PC-3 (cell line): ENCODE measurements at places on chromosomes 12 and 14. TPM values are rescaled to one million over a fixed set of nuclear protein-coding genes. Genes with fewer than 3 reads are reported as not detected.

The BBOF1 gene
- 1.5 and 3.9 TPM in 2 replicates for total RNA-seq

The RNASE1 gene
- total RNA-seq = 0.23 and 0.51 TPM in 2 replicates

The SRRM4 gene
- total RNA-seq = under 0.01 TPM in 1 of 2 replicates, not detected in the other

The CFAP54 gene
- 0.77 and 1.1 TPM in 2 replicates for total RNA-seq

GRCh38 chr14:28382444-28383190, 384.0 kb upstream of the FOXG1 start:
- DNase-seq = peak; percentile 96

DNA sequence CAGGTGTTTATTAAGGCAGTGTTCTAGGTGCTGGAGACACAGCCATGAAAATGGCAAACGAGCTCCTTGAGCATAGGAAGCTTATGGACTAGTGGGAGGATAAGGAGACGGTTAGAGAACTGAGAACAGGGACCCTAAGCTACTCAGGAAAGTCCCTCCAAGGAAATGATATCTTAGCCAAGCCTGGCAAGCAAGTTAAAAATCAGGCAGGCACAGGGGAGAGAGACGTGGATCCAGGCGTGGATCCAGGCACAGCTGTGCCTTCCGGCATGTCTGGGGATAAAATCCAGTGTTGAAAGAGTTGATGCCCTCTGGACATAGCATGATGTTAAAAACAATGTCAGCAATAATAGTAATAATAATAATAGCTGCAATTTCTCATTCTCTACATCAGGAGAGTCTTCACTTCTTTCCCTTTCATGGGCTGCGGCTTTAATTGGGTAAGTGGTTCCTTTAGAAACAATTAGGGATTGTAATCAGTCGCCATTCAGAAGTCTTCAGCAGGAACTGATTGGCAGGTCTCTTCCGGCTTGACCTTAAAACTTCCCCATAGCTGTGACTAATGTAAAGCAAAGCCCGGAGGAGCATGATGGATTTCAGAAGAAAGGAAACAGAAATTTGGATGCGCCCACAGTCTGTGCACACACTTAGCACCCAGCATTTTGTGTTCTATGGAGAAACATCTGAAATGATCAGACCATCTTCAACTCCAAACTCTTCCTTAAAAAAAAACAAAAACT, 230.2 kb downstream of the SLC41A2 start:
- DNase-seq = no peak

GRCh38 chr14:95697764-95698163, 11.5 kb downstream of the TCL1B start:
- no peak for DNase-seq

DNA sequence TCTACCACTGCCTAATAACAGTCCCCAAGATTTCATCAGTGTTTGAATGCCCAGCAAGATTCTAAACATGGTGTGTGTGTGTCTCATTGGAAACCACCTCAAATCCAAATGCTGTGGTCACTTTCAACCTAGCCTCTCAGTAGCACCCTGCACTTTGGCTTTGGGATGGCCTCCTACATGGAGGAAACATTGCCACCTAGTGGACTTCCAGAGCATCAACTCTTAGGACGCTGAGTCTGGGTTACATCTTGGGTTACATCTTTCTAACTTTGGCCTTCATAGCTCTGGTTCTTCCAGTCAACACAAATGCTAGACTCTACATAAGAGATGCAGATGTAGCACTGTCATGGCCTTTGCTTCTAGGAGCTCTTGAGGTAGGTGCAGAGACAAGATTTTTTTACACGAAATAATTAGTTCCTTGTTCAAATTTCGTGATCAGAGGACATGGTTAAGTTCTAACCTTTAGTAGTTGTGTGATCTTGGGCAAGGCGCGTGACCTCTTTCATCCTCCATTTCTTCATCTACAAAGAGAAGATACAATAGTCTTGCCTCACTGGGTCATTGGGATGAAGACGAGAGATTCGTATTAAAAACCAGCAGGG, 113.5 kb upstream of the VASH1 start:
- peak; percentile 71 for DNase-seq

DNA sequence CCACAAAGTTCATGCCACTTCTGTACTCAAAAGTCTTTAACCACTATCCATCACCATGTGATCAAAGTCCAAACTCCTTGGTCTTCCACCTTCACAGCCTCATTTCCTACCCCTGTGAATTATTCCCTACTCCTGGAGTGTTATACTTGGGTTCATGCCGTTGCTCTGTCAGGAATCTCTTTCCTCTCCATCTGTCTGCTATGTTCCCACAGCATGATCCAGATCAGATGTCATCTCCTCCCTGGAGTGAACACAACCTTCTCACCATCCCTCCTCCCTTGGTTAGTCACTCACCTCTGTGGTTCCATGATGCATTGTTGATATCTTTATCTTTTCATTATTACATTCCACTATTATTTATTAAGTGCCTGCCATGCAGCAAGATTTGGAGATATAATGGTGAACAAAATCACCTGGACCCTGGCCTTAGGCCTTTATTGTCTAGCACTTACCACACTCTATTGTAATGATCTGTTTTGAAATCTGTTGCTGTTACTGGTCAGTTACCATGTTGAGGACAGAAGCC, 22.4 kb downstream of the LACRT start:
- no peak for DNase-seq

- peak; percentile 51 for DNase-seq
These were observed 701.2 kb upstream of the TBX3 start for GRCh38 chr12:115385141-115385540.

DNA sequence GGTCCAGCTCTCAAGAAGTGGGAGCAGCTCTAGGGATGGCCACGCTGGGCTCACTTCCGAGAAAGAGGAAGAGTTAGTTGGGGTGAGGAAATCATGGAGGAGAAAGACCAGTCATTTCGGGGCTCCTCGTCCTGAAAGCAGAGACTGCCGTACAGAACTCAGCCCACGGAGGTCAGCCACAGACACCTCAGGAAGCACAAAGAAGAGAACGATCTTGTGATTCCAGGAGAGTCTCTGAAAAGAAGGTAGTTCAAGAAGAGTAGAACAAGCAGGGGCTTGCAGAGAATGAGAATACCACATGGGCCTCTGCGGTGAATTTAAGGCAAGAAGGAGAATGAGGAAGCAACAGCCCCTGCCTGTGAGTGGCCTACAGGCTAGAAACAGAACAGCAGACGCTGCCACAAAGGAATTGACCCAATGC, 311.9 kb downstream of the CACNA1C start:
- DNase-seq = no peak

- no peak for DNase-seq
These were observed 8.7 kb downstream of the HOMEZ start for GRCh38 chr14:23277189-23277588.

DNA sequence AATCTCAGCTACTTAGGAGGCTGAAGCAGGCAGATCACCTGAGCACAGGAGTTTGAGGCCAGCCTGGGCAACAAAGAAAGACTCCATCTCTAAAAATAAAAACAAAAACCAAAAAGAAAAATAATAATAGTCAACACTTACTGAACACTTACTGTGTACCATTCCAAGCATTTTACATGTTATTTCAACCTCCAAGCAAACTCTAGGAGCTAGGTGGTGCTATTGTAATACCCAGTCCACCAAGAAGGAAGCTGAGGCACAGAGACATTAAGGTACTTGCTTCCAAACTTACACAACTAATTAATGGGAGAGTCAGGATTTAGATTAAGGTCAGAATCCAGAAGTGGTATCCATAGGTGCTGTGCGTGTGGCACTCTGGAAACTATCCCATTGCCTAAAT, 13.7 kb upstream of the OR6J1 start:
- DNase-seq = peak; percentile 52

- peak; percentile 84 for DNase-seq
These were observed 77.7 kb upstream of the KCNJ8 start for GRCh38 chr12:21852251-21852650.

DNA sequence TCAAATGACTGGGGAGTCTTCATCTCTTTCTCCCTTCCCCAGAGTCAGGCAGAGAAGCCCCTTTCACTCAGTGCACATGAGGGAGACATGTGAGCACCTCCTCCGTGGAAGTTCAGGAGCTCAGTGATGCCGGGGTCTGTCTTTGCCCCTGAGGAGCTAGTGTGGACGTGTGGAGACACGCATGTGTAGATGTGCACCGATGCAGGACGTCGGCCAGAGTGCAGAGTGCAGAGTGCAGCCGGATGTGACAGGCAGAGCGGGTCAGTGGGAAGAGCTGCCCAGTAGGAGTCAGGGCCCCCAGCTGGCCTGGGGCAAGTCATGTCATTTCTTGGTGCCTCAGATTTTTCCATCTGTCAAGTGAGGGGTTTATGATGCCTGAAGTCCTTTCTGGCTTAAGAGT, 20.7 kb downstream of the TSPAN9 start:
- DNase-seq = no peak

GRCh38 chr14:74634964-74635363, 22.9 kb upstream of the LTBP2 start:
- DNase-seq = no peak

DNA sequence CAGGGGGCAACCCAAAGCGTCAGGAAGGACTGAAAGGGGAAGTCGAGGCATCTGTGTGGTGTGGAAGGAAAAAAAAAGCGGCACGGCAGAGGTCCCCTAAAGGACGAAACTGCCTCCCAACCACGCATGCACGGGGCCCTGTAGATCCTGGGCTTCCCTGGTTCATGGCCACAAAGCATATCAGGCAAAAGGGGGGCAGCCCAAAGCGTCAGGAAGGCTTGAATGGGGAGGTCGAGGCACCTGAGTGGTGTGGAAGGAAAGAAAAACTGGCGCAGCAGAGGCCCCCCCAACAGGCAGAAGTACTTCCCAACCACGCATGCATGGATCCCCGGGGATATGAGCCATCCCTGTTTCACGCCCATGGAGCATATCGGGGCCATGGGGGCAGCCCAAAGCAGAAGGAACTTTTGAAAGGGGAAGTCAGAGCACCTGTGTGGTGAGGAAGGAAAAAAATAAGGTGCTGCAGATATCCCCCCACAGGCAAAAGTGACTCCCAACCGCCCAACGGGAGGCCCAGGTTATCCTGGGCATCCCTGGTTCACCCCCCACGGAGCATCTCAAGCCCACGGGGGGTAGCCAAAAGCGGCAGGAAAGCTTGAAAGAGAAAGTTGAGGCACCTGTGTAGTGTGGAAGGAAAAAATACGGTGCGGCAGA, 581.2 kb downstream of the ALG10 start:
- no peak for DNase-seq

DNA sequence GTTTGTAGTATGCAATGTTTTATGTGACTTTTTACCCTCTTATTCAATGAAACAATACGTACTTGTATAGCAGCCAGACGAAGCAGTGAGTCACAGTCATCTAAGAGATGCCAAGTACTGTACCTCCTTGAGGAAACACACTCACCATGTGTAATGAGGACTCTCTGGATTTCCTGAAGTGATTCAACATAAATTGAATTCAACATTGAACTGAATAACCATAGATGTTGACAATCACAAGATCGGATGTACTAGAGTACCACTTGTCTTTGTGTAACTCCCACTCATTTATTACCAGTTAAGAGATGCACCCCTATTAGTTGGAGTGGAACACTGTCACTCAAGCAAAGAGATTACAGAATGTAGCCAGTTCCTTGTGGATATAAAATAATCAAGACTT, 175.2 kb upstream of the HMGA2 start:
- peak; percentile 99 for DNase-seq
